ENCODE measurements at places on chromosomes 11 and 22. TPM values are rescaled to one million over a fixed set of nuclear protein-coding genes. Genes with fewer than 3 reads are reported as not detected.

The ACRV1 gene
- not detected for total RNA-seq

The KCTD14 gene
- total RNA-seq: 0.58 TPM

The TTC36 gene
- total RNA-seq: 5.6 TPM

The CNIH2 gene
- total RNA-seq: not detected

The GNAZ gene
- total RNA-seq: 50.1 TPM

The SLCO2B1 gene
- total RNA-seq: 36.2 TPM

The TYR gene
- total RNA-seq: not detected

The MTFP1 gene
- total RNA-seq: 1.1 TPM
